HL-60 (cell line): ENCODE measurements at places on chromosomes 2 and 18.
A peak's percentile ranks its signal among the peaks of the same experiment; 100 is the strongest.

- DNase-seq = no peak
These were observed 37.5 kb upstream of the FIGN start for GRCh38 chr2:163773276-163773675.

GRCh38 chr2:37912056-37912455 lies 13.0 kb upstream of the RMDN2 start:
- DNase-seq = no peak

- no peak for DNase-seq
These were observed 800.0 kb upstream of the PIK3C3 start for GRCh38 chr18:41155025-41155424.

DNA sequence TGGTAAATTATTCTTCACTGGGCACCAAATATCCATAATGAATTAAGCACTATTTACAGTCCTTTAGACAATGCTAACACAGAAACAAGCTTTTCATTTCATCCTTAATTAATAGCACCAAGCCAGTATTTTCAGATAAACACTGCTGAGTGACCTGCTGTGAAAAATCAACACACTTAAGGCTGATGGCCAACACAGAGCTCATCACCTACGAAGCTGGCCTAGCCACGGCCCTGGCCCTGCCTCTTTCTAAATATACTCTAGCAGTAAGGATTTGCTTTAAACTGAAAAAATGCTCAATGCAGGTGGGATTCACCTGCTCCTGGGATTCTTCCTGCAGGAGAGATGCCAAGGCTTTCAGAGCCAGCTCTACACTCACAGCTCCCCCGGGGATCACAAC lies 18.4 kb downstream of the CYB5A start:
- no peak for DNase-seq

DNA sequence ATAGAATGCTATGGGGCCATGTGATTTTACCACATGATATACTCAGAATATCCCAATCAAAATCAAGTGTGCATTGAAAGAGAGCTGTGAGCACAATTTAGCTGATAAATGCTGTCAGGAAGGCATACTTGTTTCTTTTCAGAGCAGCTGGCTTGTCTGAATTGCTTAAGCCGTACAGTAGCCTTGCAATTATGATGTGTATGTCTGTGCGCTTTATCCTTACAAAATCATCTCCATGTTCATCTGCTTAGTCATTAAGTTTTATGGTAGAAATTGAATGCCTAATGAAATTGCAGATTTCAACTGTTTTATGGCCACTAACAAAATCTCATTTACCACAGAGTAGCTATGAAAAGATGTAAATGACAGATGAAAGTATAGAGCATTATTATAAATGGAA lies 346.0 kb upstream of the DLGAP1 start:
- no peak for DNase-seq

DNA sequence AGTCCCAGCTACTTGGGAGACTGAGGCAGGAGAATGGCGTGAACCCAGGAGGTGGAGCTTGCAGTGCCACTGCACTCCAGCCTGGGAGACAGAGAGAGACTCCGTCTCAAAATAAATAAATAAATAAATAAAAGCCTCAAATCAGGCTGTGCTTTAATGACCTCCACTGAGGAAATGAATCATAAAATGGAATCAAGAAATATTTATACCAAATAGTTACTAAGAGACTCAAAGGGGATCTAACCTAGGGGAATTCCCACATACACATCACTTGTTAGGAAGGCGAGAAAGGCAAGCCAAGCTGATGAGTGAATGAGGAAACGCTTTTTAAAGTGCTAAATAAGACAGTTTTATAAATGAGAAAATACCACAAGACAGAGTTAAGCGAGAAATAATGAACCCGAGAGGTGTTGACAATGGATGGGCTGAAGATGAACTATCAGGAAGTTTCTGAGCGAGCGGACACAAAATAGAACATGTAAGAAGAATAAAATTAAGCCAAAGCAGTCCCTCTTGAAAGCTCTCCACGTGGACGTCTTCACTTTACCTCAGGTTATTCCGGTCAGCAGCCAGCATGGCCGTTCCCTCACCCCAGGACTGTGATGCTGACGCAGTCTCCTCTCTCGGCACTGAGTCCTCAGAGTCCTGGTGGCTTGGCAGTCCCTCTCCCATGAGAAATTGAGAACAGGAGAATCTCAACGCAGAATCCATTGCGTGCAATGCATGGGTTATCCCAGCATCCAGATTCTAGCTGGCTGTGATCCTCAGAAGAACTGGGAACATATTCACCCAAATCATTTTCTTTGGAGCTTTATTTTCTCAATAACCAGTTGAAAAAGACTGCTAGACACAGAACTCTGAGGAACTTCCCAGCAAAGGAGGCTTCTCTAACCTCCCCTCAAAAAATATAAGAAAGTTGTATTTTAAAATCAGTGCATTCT lies 22.3 kb downstream of the PXDN start:
- DNase-seq = no peak

DNA sequence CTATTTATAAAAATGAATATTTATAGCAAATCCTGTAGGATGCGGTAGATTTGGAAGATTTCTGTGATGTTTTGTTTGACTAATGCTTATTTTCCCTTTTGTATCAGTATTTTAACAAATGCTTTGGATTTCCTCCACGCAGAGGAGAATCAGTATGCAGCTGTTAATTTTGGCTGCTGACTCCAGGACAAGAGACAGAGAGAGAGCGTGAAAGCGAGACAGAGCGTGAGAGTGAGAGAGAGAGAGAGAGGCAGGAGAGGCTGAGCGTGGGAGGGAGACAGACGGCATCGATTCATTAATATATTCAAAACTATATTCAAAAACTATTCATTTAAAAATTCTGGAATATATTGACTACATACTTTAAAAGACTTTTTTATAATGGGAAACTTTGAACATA lies 62.5 kb downstream of the RRM2 start:
- no peak for DNase-seq

DNA sequence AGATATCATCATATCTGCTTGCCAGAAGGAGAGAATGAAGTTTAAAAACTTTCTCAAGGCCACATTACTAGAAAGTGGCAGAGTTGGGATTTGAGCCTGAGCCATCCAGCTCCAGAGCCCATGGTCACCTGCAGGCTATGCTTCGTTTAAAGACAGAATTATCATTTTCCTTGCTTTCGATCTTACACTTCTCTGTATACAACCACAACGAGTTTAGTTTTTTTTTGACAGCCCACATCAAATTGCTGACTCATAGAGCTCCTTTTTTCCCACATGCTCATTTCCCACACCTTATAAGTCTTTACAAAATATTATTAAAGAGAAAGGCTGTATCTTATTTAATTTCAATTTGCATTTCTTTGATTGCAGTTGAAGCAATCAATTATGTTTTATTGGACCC lies 6.5 kb downstream of the PLEK start:
- no peak for DNase-seq

DNA sequence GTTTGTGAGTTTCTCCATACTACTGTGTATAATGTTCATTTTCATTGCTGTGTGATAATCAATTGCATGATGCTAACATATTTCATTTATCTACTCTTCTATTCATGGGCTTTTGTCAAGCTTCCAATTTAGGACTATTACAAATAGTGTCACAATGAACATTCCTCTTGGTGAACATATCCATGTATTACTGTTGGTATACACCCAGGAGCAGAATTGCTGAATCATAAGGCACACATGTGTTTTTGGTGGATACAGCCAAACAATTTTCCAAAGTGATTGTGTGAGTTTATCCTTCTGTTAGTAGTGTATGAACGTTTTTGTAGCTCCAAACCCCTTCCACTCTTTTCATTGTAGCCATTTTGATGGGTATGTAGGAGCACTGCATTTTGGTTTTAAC lies 101.6 kb upstream of the COPS8 start:
- no peak for DNase-seq

GRCh38 chr2:150919901-150920300 lies 341.8 kb downstream of the RBM43 start:
- DNase-seq = no peak

DNA sequence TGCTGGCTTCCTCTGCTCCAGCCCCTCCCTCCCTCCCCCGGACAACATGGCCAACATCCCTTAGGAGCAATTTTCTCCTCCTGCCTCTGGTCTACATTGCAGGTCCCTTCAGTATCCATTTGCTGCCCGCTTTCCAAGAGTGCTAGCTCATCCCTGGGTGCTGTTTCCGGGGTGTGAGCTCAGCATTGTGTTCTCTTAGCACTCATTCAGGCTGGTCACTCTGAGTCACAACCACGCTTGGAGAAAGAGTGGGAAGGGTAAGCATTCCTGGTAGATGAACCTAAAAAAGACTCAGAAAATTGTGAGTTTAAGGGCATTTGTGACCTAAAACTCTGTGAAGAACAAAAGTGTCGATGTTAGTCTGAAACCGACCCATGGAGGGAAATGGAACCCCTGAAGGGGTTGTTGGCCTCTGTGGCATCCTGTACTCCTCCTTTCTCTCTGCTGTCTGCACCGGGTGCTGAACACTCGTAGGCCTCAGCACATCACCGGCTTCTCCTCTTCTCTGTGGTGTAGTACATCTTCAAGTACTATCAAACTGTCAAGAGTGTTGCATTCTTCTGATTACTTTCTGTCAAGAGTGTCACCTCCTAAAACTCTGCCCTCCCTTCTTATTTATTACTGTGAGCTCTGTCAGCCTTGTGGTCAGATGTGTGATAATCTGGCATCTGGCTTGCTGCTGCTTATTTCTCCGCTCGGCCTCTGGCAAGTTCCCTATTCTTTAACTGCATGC lies 73.0 kb downstream of the CTNNA2 start:
- DNase-seq = no peak

DNA sequence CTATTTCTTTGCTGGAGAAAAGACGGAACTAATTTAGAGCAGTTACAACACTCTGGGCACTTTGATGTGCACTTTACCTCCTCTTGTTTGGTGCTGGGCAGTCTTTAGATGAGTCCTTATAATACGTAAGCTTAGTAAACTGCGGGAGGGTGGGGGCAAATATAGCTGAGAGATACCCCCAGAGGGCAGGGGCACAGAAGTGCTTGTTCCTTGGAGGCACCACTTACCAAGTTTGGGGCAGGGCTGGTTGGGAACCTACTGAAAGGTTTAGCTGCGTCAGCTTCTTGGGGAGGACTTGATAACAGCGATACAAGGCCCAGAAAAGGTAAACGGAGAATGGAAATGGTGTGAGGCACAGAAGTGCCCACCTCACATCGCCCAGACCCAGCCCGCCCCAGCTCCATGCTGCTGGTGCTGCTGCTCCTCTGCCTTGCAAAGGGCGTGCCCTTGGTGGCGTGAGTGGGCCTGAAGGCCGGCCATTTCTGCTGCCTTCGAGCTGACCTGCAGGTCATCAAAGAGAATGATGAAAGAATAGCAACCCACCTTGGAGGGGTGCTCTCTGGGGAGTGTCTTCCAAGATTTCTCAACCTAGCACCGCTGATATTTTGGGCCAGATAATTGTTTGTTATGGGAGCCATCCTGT lies 128.2 kb upstream of the EML6 start:
- no peak for DNase-seq

DNA sequence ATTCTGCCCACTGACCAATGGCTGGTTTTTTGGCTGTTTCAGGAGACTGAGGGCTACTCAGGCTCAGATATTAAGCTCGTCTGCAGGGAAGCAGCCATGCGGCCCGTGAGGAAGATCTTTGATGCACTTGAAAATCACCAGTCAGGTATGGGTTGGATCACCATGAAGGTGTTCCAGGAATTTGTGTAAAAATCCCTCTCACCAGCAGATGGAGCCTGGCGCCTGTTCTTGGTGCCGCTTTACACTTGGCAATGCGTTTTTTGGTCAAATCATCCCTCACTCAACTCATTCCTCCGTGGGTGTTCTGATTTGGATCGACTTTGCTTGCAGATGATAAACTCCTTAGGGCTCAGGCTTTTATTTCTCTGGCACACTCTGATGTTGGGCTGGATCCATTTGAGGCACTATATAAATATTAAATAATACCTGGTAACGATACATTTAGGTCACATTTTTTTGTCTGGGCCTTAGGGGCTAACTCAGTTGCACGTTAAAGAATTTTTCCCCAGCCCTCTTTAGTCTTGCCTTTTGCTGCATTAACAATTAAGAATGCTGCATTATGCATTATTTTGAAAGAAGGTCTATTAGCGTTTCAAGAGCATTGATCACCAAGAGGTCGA lies 50.0 kb downstream of the HDHD2 start:
- DNase-seq = peak; percentile 23

DNA sequence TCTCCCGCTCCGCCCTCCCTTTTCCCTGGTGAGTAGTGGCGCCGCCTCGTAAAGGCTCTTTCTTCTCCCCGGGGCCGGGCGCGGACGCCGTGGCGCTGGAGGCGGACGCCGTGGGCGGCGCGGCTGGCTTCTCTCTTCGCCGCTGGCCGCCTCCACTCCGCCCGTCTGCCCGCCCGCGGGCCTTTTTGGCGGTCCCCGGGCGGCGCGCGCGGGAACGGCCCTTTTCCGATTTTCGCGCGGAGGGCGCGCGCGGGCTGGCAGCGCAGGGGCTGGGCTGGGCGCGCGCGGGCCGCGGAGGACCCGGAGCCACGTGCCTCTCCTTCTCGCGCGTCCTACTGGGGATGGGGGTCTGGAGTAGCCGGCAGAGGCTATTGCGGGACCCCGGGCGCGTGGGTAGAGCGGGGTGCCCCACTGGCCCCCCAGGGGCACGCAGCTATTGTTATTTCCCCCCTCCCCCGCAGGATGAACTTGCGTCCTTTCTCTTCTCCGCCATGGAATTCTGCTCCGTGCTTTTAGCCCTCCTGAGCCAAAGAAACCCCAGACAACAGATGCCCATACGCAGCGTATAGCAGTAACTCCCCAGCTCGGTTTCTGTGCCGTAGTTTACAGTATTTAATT lies 472 bp downstream of the SLC20A1 start:
- DNase-seq = no peak
